Caco-2 (cell line): ENCODE measurements at places on chromosomes 12 and 14.

DNA sequence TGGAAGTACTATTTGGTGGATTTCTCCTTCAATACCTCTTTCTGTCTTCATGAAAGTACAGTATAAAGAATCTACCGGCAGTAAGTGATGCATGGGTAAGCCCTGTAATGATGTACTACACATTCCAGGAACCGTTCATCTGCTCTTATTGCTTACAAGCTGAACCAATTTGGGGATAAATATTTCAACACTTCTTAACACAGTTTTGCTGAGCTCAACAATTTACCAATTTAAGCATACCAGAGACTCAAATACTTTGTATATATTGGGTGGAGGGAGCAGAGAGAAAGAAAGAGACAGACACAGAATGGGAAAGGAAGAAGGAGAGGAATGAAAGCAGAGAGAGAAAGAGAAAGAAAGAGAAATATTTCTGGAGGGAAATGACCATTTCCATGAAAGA lies 821.1 kb upstream of the FLRT2 start:
- no peak for DNase-seq

GRCh38 chr14:51821822-51822221 lies 38.6 kb upstream of the GNG2 start:
- no peak for DNase-seq

- no peak for DNase-seq
These were observed 8.1 kb downstream of the OSBPL8 start for GRCh38 chr12:76551482-76551888.

GRCh38 chr12:98188650-98189077 lies 326.7 kb upstream of the TMPO start:
- no peak for DNase-seq
